Mesenchymal stem cell (in vitro differentiated cells and primary cell): ENCODE measurements at places on chromosomes 7 and 10.
A peak's percentile ranks its signal among the peaks of the same experiment; 100 is the strongest.

DNA sequence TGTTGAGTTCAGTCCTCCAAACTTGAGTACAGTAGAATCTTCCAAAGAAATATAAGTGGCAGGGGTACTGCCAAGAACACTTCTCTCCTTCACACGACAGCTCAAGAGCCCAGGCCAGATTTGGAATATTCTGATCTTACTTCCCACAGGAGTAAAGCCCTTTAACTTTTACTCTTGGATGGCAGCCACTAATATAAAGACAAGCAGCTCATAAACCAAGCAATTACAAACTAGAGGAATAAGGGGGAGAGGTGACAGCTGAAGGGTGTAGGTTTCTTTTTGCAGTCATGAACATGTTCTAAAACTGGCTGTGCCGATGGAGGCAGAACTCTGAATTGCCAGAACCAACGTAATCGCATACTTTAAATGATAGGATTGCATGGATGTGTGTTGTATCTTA is 74.8 kb downstream of the SVIL start:
- H3K4me3 ChIP-seq = no peak overlapping the region
- H3K27me3 ChIP-seq = no peaks in the 10 kb centered on the region
- H3K27ac ChIP-seq = no peak overlapping the region
- peaks cover 8% of the 10 kb centered on the region for H3K4me1 ChIP-seq
- no peak for DNase-seq

- H3K36me3 ChIP-seq = peaks cover 39% of the 10 kb centered on the region
- H3K4me1 ChIP-seq = peaks cover 71% of the 10 kb centered on the region
- no peaks in the 10 kb centered on the region for H3K27me3 ChIP-seq
- peak overlapping the region; percentile 99 for H3K27ac ChIP-seq
- no peak for DNase-seq
- H3K4me3 ChIP-seq = no peak overlapping the region
These were observed 30.7 kb upstream of the SH2D4B start for GRCh38 chr10:80506836-80507487.

GRCh38 chr7:145732521-145732920 is 384.1 kb upstream of the CNTNAP2 start:
- no peaks in the 10 kb centered on the region for H3K27me3 ChIP-seq
- no peaks in the 10 kb centered on the region for H3K36me3 ChIP-seq
- DNase-seq = no peak
- no peak overlapping the region for H3K4me3 ChIP-seq
- H3K27ac ChIP-seq = no peak overlapping the region

- H3K36me3 ChIP-seq = no peaks in the 10 kb centered on the region
- H3K4me1 ChIP-seq = no peaks in the 10 kb centered on the region
- H3K27ac ChIP-seq = no peak overlapping the region
- DNase-seq = no peak
- no peaks in the 10 kb centered on the region for H3K27me3 ChIP-seq
These were observed 206.4 kb upstream of the FERD3L start for GRCh38 chr7:19351341-19352304.

DNA sequence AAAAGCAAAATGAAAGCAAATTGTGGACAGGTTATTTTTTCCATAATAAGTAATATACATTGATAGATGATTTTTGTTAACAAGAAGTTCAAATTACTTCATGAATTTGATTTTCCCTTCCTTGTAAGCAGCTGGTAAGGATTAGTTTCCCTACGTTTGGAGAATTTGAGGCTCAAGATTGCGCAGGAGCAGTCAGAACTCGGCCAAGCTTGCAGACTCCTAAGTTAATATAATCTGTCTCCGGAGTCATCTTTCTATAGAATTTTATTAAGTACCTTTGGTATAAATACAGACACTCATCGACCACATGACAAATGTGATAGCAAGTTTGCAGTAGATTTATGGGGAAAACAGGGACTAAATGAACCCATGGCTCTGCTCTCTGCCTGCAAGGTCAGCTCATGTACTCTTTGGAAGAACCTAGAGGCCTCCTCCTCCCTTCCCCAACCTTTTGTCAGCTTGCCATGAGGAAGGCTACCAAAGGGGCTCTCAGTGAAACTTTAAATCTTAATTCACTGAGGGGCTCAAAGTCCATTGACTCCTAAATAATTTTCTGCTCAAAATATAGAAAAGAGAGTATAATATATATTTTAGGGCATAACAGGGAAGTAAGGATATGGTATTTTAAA is 89.2 kb upstream of the CTTNBP2 start:
- no peak overlapping the region for H3K27ac ChIP-seq
- DNase-seq = no peak
- H3K36me3 ChIP-seq = no peaks in the 10 kb centered on the region

DNA sequence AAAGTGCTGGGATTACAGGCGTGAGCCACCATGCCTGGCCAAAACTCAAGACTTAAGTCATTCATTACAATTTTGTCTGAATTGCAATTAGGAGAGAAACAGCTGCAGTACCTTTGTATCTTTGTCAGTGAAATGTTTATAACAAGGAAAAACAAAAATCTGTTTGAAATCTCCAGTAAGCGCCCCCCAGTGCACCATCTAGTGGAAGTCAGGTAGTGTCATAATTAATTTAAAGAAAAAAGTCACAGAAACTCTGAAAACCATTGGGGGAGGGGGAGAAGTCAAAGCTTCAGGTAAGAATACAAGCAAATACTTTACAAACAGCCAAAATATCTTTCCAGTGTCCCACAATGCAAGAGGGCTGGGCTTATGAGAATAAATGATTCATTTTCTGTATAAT is 2.8 kb downstream of the MPP7 start:
- H3K4me1 ChIP-seq = peaks cover 2% of the 10 kb centered on the region
- H3K36me3 ChIP-seq = no peaks in the 10 kb centered on the region
- H3K27me3 ChIP-seq = peaks cover 28% of the 10 kb centered on the region
- no peak overlapping the region for H3K4me3 ChIP-seq

GRCh38 chr10:7094781-7095180 is 316.1 kb downstream of the SFMBT2 start:
- no peak overlapping the region for H3K4me3 ChIP-seq
- DNase-seq = peak; percentile 14
- no peaks in the 10 kb centered on the region for H3K4me1 ChIP-seq
- H3K27ac ChIP-seq = no peak overlapping the region

DNA sequence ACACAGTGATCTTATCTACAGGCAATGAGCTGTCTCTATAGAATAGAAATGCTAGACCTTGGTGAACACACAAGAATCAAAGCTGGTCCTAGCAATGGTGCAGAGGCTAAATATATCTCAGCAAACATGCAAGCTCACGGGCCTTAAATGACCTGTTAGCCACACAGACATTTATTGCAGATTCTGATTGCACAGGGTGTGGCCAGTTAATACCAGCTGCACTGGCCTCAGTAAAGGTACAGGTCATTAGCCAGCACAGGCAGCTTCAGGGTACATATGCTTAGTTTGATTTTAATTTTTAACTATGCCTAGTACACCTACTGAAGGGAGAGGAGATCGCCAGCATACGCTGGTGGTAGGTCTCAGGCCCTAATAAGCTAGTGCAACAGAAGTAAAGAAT is 265.4 kb upstream of the DGKB start:
- H3K4me3 ChIP-seq = no peak overlapping the region
- no peaks in the 10 kb centered on the region for H3K36me3 ChIP-seq
- no peak overlapping the region for H3K27ac ChIP-seq
- DNase-seq = no peak

DNA sequence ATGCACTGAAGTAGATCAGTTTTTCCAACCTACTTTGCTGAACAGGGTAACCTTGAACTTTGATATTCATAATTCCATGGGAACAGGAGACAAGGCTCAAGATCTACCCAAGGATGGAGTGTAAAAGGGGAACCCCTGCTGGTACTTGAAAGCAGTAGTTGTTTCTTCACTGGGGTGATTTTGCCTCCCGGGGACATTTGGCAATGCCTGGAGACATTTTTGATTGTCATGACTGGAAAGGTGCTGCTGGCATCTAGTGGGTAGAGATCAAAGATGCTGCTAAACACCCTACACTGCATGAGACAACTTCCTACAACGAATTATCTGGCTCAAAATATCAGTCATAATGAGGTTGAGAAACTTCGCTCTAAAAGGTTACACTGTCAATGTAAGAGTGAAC is 214.8 kb upstream of the CTBP2 start:
- H3K36me3 ChIP-seq = no peaks in the 10 kb centered on the region
- H3K4me1 ChIP-seq = no peaks in the 10 kb centered on the region
- no peak for DNase-seq
- no peak overlapping the region for H3K27ac ChIP-seq
- no peak overlapping the region for H3K4me3 ChIP-seq
- H3K27me3 ChIP-seq = no peaks in the 10 kb centered on the region

GRCh38 chr7:68245688-68246087 is 1249.1 kb downstream of the TYW1 start:
- no peaks in the 10 kb centered on the region for H3K27me3 ChIP-seq
- DNase-seq = no peak
- no peak overlapping the region for H3K27ac ChIP-seq
- no peaks in the 10 kb centered on the region for H3K36me3 ChIP-seq

GRCh38 chr7:158404031-158404761 is 183.4 kb downstream of the PTPRN2 start:
- H3K27ac ChIP-seq = no peak overlapping the region
- no peaks in the 10 kb centered on the region for H3K27me3 ChIP-seq
- H3K4me3 ChIP-seq = no peak overlapping the region
- DNase-seq = no peak
- H3K4me1 ChIP-seq = no peaks in the 10 kb centered on the region

DNA sequence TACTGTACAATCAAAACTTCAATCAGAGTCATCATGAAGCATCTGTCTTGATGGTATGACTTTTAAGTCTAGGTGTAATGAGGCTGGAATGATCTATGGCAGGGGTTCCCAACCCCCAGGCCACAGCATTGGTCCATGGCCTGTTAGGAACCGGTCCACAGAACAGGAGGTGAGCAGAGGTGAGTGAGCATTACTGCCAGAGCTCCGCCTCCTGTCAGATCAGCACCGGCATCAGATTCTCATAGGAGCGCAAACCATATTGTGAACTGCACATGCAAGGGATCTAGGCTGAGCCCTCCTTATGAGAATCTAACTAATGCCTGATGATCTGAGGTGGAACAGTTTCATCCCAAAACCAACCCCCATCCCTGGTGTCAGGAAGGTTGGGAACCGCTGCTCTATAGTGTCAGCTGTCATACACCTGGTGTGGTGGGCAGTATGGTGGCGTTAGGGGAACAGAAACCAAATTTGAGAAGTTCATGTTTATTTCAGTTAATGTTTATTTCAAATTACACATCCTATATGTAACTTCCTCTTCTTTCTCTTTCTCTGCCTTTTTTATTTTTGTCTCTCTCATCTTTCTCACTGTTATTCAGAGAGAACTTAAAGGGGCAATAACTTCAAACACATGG is 432.6 kb downstream of the TNS3 start:
- H3K27ac ChIP-seq = peak overlapping the region; percentile 14
- no peak for DNase-seq
- no peaks in the 10 kb centered on the region for H3K36me3 ChIP-seq

GRCh38 chr7:33973231-33974015 is 68.1 kb downstream of the BMPER start:
- no peak overlapping the region for H3K4me3 ChIP-seq
- peaks cover 5% of the 10 kb centered on the region for H3K4me1 ChIP-seq
- H3K36me3 ChIP-seq = no peaks in the 10 kb centered on the region
- no peaks in the 10 kb centered on the region for H3K27me3 ChIP-seq

DNA sequence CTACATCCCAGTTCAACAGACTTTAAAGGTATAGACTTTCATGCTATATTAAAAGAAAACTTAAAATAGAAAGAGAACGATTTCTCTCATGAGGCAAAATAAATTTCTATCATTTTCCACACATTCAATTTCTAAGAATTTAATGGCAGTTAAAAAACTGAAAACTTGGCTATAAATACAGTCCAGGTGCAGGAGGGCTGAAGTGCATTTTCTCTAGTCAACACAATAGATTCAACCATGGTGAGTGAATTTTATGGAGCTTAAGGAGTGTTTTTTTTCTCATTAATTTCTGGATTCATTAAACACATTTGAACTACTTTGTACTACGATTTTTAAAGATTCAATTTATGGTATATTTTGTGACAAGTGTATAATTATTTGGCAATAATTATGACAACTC is 240.8 kb upstream of the SLC26A5 start:
- H3K27me3 ChIP-seq = no peaks in the 10 kb centered on the region
- no peak overlapping the region for H3K27ac ChIP-seq
- peaks cover 2% of the 10 kb centered on the region for H3K4me1 ChIP-seq
- DNase-seq = no peak

DNA sequence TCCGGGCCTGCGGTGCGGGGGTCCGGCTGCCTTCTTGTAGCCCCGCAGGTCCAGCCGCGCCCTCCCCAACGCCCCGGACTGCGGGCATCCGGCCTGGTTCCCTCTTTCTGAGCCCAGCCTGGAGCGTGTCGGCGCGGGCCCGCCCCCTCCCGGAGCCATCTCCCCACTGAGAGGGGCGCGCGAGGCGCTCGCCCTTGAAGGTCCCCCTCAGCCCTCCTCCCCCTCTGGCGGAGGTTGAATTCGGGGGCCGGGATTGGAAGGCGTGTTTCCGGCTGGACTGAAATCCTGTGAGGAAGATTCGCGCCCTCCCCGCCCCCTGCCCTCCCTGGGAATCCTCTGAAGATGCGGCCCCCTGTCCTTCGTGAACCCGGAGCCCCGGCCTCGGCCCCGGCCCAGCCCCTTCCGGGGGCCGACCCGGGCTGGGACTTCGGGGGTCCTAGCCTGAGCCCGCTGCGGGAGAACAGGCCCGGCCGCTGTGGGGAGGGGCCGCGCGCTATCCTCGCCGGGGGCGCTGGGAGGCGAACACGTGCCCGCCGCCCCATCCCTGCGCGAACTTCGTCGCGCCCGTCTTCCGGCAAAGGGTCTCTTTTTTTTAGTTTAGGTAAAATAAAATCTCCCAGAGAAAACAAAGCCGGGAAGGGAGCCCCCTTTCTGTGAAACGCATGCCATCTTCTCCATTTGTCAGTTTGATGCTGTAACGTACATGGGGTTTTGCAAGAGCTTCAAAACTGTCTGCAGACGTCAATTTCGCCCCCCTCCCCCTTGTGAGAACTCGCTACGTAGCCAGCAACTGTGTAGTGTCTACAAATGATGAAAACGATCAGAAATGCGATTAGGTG is 636 bp downstream of the PDCD4 start:
- no peak overlapping the region for H3K27ac ChIP-seq
- peak; percentile 94 for DNase-seq
- peak overlapping the region; percentile 92 for H3K4me3 ChIP-seq
- H3K27me3 ChIP-seq = no peaks in the 10 kb centered on the region

- H3K4me1 ChIP-seq = peaks cover 5% of the 10 kb centered on the region
- H3K36me3 ChIP-seq = no peaks in the 10 kb centered on the region
- no peak overlapping the region for H3K27ac ChIP-seq
- H3K4me3 ChIP-seq = no peak overlapping the region
- no peak for DNase-seq
These were observed 3.2 kb downstream of the PSMA2 start for GRCh38 chr7:42928754-42929153.

DNA sequence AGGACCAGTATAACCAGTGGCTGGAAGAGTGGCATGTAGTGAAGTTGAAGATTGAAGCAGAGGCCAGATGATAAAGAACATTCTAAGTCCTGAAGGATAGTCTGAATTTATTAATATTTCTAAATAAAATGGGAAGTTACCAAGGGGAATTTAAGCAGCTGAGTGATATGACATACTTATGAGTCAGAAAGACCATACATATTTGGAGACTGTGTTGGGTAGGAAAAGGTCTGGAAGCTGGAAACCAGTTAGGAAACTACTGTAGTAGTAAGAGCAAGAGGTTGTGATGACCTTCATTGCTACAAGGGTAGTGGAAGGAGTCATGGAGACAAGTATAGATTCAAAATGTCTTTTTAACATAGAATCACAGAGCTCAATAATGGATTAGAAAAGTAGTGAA is 752.3 kb downstream of the SUGCT start:
- H3K4me1 ChIP-seq = no peaks in the 10 kb centered on the region
- no peaks in the 10 kb centered on the region for H3K36me3 ChIP-seq
- H3K4me3 ChIP-seq = no peak overlapping the region
